ENCODE measurements at places on chromosomes 12 and 14. TPM values are rescaled to one million over a fixed set of nuclear protein-coding genes. Genes with fewer than 3 reads are reported as not detected.

Gene SPX
- 49.5 TPM for total RNA-seq

Gene FOXN4
- not detected for total RNA-seq

Gene CLEC1B
- not detected for total RNA-seq

Gene NT5DC3
- 5.2 TPM for total RNA-seq

DNA sequence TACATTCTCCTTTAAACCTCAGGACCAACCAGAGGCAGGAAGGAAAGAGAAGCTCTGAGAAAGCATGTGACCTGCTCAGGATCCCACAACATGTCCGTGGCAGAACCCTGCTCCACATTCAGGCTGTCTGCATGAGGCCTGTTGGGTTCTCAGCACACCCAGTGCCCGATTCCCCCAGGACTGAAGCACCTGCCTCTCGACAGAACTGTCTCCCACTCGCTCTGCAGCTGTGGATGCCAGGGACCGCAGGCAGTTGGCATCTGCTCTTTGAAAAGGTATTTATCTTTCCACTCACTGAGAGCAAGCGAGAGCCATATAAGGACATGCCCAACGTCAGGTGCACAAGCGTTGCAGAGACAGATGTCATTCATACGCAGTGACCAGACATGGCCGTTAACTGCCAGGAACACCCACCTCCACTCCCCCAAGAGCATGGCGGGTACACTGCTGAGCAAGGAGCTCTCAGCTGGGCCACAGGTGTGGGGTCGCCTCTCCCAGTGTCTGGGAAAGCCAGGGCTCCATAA lies 18.9 kb downstream of the PITPNM2 start:
- H3K27me3 ChIP-seq = no peaks in the 10 kb centered on the region
- peak; percentile 20 for DNase-seq
- H3K4me1 ChIP-seq = peaks cover 17% of the 10 kb centered on the region
- H3K27ac ChIP-seq = no peak overlapping the region

- no peak for DNase-seq
- H3K4me3 ChIP-seq = no peak overlapping the region
- no peaks in the 10 kb centered on the region for H3K36me3 ChIP-seq
- H3K27ac ChIP-seq = no peak overlapping the region
Measured at GRCh38 chr12:87847147-87847546, 182.1 kb downstream of the C12orf50 start.

DNA sequence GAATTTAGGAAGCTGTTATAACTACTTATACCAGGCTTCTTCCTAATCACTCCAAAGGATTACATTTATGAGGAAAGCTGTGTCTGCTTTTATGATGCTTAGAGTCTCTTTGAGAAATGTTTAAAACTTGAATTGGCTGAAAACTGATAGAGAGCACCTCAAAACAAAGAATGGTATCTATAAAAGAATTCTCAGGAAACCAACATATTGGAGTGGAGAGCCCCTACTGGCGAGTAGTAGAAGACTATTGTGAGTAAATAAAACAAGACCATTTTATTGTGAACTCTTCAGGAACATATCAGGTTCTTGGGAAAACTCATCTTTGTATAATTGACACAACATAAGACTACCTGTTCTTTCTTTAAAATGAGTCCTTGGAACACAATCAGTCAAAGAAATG lies 578.6 kb downstream of the RERGL start:
- no peaks in the 10 kb centered on the region for H3K27me3 ChIP-seq
- H3K27ac ChIP-seq = no peak overlapping the region
- no peak for DNase-seq
- no peaks in the 10 kb centered on the region for H3K36me3 ChIP-seq

DNA sequence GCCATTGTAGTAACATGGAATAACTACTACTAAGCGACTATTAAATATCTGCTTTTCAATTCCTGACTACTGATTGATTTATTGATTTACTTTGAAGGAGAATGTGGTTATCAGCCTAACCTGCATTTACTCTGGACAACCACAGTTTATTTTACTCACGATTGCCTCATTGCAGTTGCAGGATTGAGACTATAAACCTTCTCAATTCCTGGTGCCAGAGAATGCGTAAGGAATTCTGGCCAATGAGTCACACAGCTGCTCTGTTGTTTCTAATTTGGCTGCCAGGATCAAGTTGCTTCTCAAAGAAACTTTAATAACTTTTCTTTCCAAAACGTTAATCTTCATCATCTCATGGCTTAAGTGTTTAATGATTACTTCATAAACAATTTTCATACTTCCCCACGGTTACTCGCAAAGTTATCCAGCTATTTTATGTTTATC lies 13.1 kb upstream of the TMTC1 start:
- no peaks in the 10 kb centered on the region for H3K4me1 ChIP-seq
- H3K27me3 ChIP-seq = no peaks in the 10 kb centered on the region
- H3K36me3 ChIP-seq = no peaks in the 10 kb centered on the region

DNA sequence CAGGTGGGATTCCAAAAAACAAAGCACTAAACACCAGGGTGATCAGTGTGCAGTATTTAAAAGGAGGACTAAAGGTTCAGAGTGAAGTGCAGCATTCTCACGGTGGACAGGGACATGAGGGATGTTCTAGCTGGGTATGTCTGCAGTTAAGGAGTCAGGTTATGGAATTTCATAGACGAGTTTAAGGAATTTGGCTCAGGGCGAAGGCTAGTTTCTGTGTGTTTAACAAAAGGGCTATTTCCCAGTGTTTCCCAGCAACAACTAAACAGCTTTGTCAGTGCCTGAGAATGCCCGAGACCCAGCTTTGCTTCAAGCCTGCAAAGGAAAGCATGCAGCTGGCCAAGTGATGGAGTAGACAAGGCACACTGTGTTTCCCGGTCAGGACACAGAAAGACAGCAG lies 7.0 kb downstream of the KRT1 start:
- no peak overlapping the region for H3K4me3 ChIP-seq
- no peaks in the 10 kb centered on the region for H3K36me3 ChIP-seq
- H3K4me1 ChIP-seq = no peaks in the 10 kb centered on the region
- no peak for DNase-seq
- no peaks in the 10 kb centered on the region for H3K27me3 ChIP-seq

DNA sequence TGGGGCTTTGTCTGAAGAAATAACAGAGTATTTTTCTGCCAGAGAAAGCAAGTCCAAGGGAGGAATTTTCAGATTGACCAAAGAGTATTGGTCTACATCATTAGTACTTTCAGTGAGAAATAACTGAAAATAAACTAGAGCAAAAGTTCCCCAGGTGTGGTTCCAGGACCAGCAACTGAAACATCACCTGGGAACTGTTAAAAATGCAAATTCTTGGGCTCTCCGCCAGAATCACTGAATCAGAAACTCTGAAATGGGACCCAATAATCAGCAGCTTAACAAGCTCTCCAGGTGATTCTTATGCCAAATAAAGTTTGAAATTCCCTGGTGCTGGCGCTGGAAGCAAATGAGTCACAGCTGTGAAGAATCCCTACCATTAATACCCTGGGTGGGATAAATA lies 52.1 kb downstream of the EIF2S3B start:
- H3K27ac ChIP-seq = no peak overlapping the region
- H3K36me3 ChIP-seq = no peaks in the 10 kb centered on the region
- no peak overlapping the region for H3K4me3 ChIP-seq
- no peaks in the 10 kb centered on the region for H3K4me1 ChIP-seq
- no peak for DNase-seq

DNA sequence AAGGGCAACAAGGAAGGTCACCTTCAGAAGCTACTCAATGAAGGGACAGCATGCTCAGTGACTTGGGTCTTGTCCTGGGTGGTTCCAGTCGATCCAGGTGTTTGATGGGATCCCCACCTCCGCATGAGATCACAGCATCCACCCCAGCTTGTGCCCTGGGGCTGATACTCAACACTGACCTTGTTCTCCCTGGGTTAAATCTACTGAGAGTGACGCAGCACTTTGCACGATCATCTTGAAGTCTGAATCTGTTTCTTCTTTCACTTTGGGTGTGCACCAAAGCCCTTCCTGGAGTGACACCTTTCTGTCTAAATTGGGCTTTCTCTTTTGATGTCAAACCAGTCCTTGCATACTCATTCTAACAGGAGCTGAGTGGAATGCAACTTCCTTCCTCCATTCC lies 13.8 kb downstream of the NOS1 start:
- no peak overlapping the region for H3K4me3 ChIP-seq
- H3K27me3 ChIP-seq = no peaks in the 10 kb centered on the region
- H3K27ac ChIP-seq = no peak overlapping the region
- no peaks in the 10 kb centered on the region for H3K36me3 ChIP-seq
- no peaks in the 10 kb centered on the region for H3K4me1 ChIP-seq
- DNase-seq = no peak

DNA sequence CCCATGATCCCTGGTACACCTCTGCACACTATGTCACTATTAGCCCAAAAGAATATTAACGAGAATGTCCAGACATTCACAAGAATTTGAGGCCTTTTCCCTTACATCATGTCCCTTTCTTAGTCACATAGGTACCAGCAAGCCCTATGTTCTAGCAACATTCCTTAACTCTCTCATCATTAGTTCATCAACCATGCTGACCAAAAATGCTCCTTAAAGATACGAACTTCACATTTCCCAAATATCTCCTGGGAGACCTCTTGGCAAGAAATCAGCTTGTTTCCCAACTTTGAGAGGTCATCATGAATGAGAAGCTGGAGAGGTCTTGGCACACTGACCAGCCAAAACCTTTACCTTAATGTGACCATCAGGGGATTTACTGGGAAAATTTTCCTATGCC lies 4.6 kb downstream of the SALL2 start:
- H3K36me3 ChIP-seq = no peaks in the 10 kb centered on the region
- H3K4me1 ChIP-seq = peaks cover under 1% of the 10 kb centered on the region
- no peak for DNase-seq
- no peak overlapping the region for H3K27ac ChIP-seq
- H3K4me3 ChIP-seq = no peak overlapping the region

DNA sequence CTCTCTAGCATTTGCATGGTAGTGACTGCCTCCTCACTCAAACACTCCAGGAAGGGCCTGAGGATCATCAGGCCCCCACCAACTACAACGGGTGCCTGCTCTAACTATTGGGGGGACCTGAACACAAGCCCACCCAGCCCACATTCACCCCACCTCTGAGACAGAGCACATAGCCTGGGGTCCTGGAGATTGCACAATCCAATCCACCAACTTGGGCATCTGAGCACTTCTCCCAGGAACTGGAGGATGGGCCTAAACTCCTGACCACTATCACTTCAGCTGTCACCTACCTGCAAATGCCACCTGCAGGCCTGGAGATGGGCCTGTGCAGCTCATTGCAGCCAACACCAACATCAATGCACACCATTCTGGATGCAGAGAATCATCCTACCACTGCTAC lies 66.6 kb downstream of the TMTC3 start:
- no peaks in the 10 kb centered on the region for H3K27me3 ChIP-seq
- H3K4me3 ChIP-seq = no peak overlapping the region
- no peaks in the 10 kb centered on the region for H3K36me3 ChIP-seq
- no peak for DNase-seq

DNA sequence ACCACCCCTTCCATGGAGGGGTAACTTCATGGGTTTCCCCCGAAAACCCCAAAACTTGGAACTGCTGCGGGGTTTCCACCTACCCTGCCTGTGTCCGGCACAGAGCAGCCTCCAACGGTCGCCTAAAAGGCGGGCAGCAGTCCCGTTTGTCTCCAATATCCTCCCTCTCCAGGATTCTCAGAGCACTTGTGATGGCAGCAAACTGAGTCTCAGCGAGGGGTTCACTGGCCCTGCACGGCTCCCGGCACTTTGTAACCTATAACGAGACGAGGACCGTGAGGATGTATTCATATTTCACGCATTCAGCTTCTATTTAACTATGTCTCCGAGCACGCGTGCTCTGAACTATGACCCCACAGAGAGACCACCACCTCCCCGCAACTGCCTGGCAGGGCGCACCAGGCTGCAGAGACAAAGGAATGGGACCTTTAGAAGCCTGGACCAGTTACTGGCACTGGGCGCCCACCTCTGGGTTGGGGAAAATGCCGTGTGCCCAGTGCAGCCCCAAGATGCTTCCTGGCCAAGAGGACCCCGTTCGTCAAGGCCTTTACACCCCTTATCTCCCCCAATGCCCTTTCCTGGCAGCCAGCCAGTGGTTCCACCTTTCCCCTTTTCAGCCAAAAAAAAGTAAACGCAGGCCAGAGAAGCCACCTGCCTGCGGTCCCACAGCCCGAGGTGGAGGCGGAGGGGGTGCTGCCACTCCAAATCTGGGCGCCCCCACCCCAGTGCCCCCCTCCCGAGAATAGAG lies 173.1 kb upstream of the RTL1 start:
- no peaks in the 10 kb centered on the region for H3K36me3 ChIP-seq
- peaks cover 14% of the 10 kb centered on the region for H3K4me1 ChIP-seq
- no peak overlapping the region for H3K4me3 ChIP-seq
- H3K27me3 ChIP-seq = no peaks in the 10 kb centered on the region
- no peak for DNase-seq

GRCh38 chr12:113755098-113755497 lies 211.0 kb downstream of the RBM19 start:
- H3K4me1 ChIP-seq = no peaks in the 10 kb centered on the region
- no peak overlapping the region for H3K4me3 ChIP-seq
- H3K36me3 ChIP-seq = no peaks in the 10 kb centered on the region
- DNase-seq = no peak

DNA sequence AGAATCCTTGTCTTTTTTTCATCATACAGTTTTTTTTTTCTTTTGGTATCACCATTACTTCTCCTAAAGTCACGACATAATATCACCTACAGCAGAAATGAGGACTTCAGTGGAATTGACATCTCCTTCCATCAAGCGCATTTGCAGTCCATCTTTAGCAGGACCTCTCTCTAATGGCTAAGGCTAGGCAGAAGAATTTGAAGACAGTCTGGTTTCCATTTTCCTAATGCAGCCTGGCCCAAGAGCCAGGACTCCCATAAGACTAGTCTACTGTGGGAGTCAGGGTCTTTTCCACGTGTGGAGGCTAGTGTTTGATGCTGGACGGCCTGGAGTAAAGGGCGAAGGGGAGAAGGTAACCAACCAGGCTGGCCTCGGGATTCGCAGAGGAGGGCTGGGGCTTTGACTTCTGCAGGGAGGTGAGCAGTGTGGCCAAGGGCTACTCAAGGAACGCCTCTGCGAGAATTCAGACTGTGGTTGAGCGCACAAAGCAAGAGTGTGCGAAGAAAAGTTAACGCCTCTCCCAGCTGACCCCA lies 769 bp upstream of the ZNF740 start:
- peaks cover 47% of the 10 kb centered on the region for H3K4me1 ChIP-seq
- H3K27me3 ChIP-seq = no peaks in the 10 kb centered on the region
- peaks cover 10% of the 10 kb centered on the region for H3K36me3 ChIP-seq
- peak overlapping the region; percentile 82 for H3K4me3 ChIP-seq
- peak overlapping the region; percentile 95 for H3K27ac ChIP-seq
- peak; percentile 31 for DNase-seq

DNA sequence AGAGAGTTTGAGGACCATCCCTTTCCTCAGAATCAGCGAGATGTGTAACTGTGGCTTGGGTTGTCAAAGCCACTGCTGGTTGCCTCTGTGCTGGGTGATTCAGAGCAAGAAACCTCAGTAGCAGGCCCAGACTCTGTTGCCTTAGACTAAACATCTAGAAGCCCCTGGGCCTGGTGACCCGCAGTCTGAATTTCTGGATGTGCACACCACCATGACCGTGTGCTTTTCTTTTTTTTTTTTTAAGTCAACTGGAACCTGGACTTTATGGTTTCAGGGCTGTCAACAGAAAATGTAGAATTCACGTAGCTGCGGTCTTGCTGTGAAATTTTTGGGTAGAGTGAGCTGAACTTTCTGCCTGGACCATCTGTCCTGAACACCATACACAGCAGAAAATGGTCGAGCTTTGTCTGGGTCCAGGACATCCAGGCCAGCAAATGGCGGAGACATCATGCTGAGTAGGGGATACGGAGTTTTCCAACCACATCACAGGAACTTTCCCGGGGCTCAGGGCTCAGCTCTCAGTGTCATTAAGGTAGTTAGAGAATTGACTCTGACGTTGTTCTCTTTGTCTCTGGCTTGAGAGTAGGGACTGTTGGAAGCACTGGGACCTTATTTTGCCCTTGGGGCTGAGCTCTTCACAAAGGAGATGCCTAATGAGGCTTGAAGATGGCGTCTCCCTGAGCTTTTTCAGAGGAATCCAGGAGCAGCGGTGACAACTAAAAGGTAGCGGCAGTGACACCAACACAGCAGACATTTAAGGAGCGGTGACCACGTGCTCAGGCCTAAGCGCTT lies 23.0 kb upstream of the BATF start:
- H3K36me3 ChIP-seq = no peaks in the 10 kb centered on the region
- no peak overlapping the region for H3K27ac ChIP-seq

Measured in body of pancreas (tissue), 4 donors.